ENCODE measurements at places on chromosomes 11 and 22. TPM values are rescaled to one million over a fixed set of nuclear protein-coding genes. Genes with fewer than 3 reads are reported as not detected.

TYR gene
- total RNA-seq: not detected

RFPL1 gene
- not detected for total RNA-seq

SCGB2A2 gene
- total RNA-seq: not detected

OR5A1 gene
- total RNA-seq: not detected
